NCI-H345 (cell line): ENCODE measurements at places on chromosomes 2 and 18.
A peak's percentile ranks its signal among the peaks of the same experiment; 100 is the strongest.

- DNase-seq: no peak
These were observed 99.0 kb upstream of the MCFD2 start for GRCh38 chr2:47014564-47015051.

DNA sequence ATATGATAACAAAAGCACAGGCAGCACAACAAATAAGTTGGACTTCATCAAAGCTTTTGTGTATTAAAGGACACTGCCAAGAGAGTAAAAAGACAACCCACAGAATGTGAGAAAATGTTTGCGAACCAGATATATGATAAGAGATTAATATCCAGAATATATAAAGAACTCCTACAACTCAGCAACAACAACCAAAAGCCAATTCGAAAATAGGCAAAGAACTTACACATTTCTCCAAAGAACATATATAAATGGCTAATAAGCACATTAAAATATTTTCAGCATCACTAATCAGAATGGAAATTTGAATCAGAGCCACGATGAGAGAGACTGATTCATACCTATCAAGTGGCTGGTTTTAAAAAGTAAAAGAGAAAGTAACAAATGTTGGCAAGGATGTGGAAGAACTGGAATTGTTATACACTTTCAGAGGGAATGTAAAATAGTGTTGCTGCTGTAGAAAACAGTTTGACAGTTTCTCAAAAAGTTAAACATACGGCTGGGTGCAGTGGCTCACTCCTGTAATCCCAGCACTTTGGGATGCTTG lies 25.2 kb downstream of the EPB41L5 start:
- DNase-seq: no peak

DNA sequence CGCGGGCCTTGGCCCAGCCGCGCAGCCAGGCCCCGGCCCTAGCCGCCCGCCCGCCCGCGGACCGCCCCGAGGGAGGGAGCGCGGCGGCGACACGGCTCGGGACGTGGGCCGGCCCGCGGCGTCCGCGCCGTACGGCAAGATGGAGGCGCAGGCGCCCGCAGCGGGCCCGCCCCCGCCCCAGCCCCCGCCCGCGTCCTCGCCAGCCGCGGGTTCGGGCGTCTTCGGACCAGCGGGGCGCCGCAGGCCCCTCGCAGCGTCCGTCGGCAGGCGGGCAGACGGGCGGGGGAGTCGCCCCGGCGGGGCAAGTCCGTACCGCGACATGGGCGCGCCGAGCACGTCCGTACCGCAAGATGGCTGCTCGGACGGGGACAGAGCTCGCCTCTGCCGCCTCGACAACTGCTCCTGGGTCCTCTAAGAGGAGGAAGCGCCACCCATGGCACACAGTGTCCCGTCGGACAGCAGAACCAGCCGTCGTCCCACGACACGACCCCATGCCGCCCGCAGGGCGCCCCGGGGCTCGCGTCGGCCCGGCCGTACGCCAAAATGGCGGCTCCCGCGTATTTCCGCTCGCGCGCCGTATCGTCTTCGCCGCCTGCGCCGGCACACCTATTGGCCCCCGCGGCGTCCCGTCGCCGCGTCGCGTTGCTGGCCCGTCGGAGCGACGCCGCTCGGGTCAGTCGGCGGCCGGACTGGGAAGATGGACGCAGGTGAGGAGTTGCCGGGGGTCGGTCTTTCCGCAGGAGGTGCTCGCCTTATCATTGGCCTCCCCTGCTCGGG lies at the start of the genes ATG4B and THAP4:
Gene ATG4B (plus strand): TSS at position 676 of the 777 bp plus-strand sequence. CDS start 22 bp downstream, at position 698.
Gene THAP4 (minus strand): TSS at position 141 of the 777 bp plus-strand sequence. CDS start 141 bp downstream, outside the sequence.
- DNase-seq: peak; percentile 85

DNA sequence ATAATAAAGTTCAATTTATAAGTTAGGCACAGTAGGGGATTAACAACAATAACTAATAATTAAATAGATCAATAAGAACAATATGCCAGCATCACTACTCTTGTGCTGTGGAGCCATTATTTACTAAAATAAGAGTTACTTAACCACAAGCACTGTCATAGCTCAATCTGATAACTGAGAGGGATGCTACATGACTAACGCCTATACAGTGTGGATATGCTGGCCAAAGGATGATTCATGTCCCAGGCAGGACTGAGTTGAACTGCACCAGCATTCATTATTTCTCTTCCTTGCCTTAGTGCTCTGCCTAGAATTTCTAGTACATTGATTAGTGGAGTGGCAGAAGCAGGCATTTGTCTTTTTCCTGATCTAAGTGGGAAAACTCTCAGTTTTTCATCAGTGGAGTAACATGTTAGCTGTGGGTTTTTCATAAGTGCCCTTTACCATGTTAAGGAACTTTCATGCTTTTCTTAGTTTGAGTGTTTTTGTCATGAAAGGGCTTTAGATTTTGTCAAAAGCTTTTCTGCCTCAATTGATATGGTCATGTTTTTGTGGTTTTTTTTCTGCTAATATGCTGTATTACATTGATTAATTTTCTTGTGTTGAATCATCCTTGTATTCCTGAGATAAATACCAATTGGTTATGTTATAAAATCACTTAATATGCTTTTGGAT lies 21.7 kb downstream of the KIAA1328 start:
- no peak for DNase-seq

DNA sequence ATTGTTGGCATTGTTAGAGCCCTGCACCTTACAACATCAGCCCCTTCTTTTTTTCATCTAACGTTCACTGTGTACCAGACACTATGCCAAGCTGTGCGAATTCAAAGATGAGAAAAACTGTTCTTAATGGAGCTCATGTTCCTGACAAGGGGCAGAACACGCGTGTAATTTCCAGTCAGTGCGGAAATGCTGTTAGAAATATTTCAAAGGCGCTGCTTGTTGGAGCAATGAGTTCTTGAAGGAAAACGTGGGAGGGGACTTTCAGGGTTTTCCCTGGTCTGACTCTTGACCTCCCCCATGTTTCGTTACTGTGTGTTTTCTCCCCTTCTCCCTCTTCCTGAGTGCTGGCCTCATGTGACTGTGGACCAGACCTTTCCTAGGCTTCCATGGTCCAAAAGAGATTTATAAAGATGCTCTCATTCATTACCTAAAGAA lies 1.5 kb downstream of the MTHFD2 start:
- no peak for DNase-seq

- DNase-seq: no peak
These were observed 45.1 kb downstream of the SMC6 start for GRCh38 chr2:17708501-17708900.

- DNase-seq: no peak
These were observed 21.6 kb upstream of the CACNB4 start for GRCh38 chr2:152120430-152120829.
